Iris pigment epithelial cell (primary cell): ENCODE measurements at places on chromosomes 7 and 10.

- DNase-seq: no peak
Observed at GRCh38 chr10:76302481-76302880, 871.1 kb downstream of the LRMDA start.

DNA sequence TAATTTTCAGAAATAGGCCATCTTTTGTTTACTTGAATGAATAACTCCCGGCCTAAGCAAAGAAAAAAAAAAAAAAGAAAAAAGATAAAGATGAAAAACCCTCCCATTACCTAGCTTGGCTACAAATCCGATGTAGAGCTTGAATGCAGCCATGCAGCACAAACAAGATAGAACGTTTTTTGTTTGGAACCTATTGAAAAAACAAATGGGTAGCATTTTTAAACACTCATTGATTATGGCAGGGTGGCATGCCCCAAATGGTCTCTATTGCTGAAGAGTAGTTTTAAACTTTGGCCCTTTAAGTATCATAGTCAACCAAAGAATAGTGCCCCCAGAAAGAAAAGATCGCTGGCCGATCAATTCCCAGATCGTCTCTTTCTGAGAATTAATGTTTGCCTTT is 84.4 kb downstream of the VTI1A start:
- DNase-seq: no peak

DNA sequence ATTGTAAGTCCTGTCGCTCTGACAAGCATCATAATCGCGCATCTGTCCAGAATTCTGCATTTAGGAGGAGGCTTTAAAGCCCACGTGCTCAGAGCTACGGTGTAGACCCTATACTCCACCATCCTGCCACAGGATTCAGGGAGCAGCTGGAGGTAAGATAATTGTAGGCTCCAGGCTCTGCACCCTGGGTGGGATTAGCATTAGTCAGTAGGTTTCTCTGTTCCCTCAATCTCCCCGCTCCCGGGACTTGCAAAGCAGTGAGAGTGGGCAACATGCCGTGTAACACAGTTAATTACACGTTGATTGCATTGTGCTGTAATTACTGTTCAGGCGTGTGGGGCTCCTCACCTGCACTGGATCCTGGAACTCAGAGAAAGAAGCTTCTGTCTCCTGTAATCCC is 89.3 kb upstream of the CUX1 start:
- no peak for DNase-seq

DNA sequence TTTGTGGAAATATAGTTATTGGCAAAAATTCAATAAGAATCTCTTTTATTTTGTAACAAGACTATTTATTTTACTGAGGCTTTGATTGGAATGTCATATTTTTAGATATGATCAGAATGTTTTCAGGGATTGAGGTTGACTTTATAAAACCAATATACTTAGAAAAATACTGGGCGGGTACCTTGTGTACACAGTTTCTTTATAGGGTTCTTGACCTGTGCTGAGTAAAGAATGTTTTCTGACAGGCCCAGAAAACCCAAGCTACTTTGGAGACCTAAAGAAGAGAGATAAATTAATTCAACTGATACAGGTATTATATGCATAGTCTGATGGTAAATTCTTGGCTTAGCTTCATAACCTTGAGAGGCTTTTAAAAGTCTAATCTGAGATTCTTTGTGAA is 23.9 kb upstream of the SPAM1 start:
- no peak for DNase-seq

DNA sequence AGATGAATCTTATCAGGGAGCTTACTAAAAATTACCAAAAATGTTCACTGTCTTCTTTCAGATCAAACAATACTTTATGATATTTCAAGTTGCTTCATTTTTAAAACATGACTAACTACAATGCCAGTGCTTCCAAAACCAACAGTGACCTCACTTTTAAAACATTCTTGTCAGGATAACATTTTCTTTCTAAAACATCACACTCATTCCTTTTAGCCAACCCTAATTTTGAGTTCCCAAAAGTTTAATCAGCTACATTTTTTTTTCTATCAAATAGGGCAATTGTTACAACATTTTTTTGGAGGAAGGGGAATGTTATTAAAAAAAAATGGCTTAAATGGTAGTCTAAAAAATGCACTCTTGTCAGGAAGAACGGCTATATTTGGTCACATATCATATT is 37.3 kb downstream of the RTKN2 start:
- DNase-seq: peak; percentile 87

DNA sequence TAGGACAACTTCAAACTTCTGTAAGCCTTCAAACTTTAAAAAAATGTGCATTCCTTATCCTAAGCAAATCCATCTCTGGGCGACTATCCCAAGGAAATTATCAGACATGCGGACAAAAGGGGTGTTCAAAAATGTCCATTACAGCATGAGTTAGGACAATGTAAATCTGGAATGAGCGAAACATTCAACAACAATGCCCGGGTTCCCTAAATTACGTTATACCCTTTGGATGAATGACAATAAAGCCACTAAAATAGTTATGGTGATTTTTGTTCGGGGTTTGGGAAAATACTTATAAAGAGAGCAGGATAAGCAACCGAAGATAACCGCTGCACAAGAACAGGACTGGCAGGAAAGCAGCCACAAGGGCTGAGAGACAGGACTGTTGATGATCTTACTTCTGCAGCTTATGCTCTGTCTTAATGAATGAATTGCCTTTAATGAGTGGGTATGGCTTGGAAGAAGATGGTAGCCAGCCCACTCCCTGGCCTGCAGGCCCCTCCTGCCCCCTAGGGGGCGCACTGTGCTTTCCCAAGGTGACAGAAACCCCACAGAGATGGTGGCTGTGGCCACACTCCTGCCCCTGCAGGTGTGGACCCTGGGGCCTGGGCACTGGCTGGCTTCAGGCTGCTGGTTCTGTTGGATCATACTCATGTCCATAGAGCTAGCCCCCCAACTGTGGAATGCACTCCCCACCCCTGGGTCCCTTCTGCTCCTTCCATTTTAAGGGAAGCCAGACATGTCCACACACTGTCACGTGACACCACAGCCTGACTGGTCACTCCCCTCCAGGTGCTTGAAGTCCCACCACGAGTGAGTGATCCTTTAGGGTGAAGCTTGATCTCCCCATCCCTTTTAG is 45.0 kb downstream of the ZCCHC24 start:
- peak; percentile 29 for DNase-seq

DNA sequence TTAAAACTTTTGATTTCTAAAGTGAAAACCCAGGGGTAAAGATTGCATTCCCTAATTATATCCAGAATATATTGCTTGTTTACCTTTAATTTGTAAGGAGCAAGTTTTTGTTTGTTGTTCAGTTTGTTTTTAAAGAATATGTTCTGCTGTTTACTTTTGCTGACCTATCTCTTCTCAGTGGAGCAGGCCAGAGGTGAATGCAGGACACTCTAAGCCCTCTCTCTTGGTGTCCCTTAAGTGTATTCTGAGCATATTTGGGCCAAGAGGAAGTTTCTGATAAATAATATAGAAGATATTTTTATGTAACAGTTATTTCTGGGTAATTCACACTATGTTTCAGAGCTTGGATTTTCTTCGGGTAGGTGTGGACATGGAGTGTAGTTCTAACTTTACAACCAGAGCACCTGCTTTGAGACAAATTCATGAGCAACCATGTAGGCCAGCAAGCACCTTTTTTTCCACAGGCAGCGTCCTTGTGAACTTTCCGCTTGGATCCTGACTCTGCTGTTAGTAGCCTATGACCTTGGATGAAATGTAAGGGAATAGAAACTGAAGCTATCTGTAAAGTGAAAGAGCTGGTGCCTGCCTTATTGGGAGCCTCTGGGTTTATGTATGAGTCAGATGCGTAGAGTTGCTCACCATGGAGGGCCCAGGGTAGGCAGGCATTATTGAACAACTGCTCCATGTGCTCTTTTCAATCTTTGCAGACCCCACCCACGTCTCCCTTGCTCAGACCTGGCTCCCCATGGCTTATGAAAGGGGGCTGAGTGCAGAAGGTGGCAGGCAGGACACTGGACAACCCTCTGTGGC is 16.1 kb downstream of the OGDH start:
- peak; percentile 60 for DNase-seq

GRCh38 chr7:157525491-157525915 is 188.7 kb downstream of the DNAJB6 start:
- DNase-seq: no peak

- no peak for DNase-seq
Observed at GRCh38 chr7:155975490-155975889, 163.2 kb upstream of the SHH start.

DNA sequence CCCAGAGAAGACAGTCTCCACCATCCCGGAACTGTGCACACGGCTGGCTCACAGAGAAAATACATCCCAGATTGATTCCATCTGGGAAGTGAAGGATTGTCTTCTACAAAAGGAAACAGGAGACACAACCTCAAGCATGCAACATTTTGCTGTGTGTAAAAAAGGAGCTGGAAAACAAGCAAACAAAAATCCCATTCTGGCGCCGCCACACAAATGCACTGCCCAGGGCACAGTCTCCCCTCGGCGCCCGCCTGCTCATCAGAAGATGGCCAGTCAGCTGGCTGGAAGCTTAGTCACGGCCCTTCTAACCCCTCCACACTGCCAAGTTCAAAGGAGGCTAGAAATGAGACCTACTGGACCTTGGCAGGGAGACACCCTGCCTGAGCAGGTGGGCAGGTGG is 14.1 kb upstream of the CYTH3 start:
- no peak for DNase-seq

DNA sequence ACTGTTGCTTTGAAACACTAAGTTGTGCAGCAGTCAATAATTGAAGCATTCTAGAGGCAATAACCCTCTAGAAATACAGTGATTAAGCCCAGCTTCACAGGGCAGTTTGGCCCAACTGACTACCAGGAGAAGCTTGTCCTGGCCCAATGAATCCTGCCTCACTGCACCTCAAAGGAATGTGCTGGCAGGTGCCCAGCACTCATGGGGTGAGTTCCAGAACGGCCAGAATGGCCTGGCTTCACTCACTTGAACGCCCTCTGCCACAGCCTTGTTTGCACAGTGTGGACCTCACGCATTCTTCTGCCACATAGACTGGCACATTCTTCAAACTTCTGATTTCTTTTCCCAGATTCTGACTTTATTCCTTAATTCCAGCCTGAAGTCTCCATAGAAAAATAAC is 6.6 kb upstream of the ITIH2 start:
- DNase-seq: no peak

- DNase-seq: no peak
Observed at GRCh38 chr7:133076142-133076541, 5.7 kb downstream of the CHCHD3 start.

DNA sequence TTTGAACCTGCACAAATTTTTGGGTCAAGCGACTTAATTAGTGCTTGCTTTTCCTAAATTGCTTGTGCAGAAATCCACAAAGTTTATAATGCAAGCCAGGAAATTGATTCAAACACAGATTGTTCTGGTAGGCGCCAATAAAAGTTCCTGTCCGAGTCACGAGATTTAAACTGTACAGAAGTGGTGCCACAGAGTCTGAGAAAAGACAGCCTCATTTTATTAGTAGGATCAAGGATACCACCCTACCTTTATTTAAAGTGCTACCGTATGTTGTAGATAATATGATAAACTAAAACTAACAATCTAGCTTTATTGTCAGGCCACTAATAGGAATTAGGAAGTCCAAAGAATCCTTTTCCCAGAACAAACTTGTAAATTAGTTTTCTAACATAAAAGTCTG is 696.7 kb downstream of the TNS3 start:
- no peak for DNase-seq

- no peak for DNase-seq
Observed at GRCh38 chr10:91227576-91227975, 7.1 kb downstream of the PCGF5 start.

DNA sequence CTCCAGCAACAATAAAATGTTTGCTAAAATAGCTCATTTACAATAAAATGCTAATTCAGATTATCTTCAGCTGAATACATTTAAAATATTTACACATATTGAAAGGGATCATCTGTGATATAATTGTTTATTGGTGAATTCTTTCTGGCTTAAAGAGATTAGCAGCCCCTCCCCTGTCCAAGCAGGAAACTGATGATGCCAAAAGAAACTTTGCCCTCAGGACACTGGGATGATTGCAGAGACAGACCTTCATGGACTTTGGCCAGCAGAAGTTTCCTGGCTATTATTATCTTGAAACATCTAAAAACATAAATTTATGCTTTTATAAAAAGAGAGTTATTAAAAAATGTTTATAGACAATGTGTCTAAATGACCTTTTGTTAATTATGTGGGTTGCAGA is 764.9 kb upstream of the MBL2 start:
- DNase-seq: no peak

DNA sequence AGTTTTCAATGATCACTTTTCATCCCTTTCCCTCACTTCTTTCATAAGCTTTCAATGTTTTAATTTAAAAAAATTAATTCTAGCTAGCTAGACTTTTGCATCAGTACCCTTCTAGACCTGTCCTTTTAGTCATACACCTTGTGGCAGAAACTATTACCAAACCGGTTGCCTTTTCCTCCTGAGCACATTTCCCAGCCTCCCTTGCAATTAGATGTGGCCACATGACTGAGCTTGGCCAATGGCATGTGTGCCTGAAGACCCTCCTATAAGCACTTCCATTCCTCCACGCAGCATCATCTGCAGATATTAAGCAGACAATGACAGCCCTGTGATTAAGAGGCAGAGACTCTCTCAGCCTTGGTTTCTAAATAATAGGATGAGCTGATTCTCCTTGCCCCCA is 12.3 kb downstream of the DKK1 start:
- no peak for DNase-seq

- no peak for DNase-seq
Observed at GRCh38 chr7:53485354-53485753, 449.9 kb downstream of the POM121L12 start.

DNA sequence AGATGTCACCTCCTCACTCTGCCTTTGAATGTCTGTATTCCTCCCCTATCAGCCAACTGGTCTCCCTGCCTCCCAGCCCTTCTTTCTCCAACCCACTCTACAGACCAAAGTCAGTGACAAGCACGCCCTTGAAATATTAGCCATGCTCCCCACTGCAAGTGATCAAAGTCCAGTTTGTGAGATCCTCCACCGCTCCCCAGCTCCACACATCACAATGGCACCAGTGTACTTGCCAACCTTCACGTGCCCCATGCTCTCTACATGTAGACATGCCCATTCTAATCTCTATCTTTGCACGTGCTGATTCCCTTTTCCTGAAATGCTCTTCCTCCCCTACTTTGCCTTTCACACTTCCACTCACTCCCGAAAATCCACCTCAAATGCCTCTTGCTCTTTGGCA is 150.9 kb downstream of the GRID1 start:
- no peak for DNase-seq

GRCh38 chr7:151249732-151250072 is 1.2 kb upstream of the SMARCD3 start:
- DNase-seq: peak; percentile 39
